NCI-H460 (cell line): ENCODE measurements at places on chromosomes 7 and 10.

GRCh38 chr7:19235680-19236079, 90.5 kb upstream of the FERD3L start:
- no peak for DNase-seq

GRCh38 chr7:69907720-69908119, 309.4 kb downstream of the AUTS2 start:
- DNase-seq, result no peak

- DNase-seq, result peak; percentile 60
Measured at GRCh38 chr7:17680943-17681351, 259.3 kb downstream of the SNX13 start.

DNA sequence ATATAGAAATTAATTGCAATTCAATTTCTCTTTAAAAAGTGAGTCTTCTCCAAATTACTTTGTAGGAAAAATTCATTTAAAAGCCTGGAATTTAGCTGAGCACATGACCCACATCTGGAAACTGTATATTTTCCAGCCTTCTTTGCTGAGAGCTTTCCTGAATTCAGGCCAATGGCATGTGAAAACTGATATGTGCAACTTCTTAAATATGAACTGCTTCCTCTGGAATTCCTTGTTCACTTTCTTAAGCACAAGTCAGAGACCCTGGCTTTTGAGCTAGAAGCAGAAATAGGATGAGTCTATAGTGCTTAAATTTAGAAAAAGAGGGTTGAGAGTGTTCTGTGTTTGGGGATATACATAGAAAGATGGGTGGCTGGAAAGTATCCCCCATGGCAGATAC, 365.1 kb upstream of the MTPN start:
- no peak for DNase-seq

DNA sequence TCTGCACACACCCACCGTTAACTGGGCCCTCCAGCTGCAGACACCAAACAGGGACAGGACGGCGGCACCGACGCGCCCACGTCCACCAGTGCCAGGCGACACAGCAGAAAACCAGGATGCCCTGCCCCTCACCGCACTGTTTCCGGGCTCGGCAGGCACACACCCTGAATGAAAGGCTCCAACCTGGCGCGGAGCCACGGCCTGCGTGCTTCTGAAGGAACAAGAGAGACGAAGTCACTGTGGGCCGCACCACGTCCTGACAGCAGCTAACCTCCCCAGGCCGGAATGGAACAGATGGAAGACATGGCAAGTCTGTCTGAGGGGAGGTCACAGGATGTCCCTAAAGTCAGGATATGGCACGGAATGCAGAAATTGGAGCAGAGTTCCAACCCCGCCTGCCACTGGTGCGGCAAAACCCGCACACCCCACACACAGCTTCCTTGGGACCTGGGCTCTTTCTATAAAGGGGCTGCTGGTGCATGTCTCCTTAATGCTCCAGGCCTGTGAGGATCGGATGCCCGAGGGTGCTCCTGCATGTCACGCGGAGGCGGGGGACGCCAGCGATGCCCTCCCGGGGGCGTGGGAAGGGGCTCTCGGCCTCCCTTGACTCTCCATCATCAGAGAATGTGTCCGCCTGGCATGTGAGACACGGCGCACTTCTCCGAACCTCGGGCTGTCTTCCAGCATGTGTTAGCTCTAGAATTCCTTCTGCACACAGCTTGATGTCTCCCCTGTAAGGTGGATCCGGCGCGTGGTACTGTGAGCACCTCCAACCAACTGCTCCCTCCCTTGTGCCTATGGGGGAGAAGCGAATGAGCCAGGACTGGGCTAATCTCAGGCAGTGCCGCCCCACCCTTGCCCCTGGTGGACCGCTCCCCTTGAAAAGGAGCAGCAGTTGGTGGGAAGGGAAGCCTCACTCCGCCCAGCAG, 3.9 kb upstream of the GPER1 start:
- DNase-seq, result no peak

DNA sequence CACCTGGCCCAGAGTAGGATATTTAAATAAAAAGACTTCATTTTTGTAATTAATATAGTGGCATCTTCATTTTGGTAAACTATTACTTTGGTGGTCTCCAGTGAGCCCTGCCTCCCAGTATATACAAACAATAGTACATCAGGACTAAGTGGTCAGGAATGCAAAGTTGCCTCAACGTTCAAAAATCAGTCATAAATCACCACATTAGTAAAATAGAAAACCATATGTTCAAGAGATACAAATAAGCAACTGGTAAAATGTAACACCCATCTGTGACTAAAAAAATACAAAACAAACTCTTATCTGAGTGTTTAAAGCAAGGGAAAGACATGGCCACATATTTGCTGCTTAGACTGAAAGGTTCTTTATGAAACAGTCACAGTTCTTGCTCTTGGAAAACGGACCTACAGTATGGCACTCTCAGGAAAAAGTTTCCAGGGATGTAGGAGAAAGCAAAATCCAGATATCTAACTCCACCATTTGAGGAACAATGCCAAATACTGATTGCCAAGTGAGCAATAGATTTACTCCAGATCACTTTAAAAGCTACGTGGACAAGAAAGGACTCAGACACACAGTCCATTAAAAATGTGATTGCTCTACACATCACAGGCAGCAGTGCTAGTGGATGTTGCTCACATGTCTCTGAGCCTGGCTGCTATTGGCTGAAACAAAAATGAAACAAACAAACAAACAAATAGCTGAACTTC, 15.1 kb upstream of the RHOBTB1 start:
- no peak for DNase-seq

- DNase-seq, result no peak
Measured at GRCh38 chr7:37395618-37396259, 52.9 kb downstream of the ELMO1 start.

GRCh38 chr10:18949391-18949790, 99.2 kb upstream of the MALRD1 start:
- no peak for DNase-seq

- DNase-seq, result no peak
Measured at GRCh38 chr10:24206334-24206733, 2.6 kb upstream of the KIAA1217 start.

DNA sequence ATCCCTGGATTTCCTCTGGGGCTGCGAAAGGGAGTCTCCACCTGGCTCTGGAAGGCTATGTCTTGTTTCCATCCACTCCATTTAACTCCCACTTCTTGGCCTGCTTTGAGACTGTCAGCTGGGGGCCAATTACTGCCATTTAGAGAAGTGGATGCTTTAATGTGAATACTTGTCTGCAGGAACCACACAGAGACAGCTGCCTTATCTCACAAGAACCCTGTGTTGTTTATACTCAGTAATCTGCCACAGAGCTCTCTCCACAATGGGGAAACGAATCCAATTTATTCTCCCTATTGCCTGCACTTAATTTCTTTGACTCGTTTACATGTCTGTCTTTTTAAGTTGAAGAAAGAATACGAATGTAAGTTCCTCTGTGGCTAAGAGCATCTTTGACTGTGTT, 787.0 kb upstream of the C7orf33 start:
- no peak for DNase-seq

GRCh38 chr7:69889338-69889975, 291.2 kb downstream of the AUTS2 start:
- DNase-seq, result no peak

DNA sequence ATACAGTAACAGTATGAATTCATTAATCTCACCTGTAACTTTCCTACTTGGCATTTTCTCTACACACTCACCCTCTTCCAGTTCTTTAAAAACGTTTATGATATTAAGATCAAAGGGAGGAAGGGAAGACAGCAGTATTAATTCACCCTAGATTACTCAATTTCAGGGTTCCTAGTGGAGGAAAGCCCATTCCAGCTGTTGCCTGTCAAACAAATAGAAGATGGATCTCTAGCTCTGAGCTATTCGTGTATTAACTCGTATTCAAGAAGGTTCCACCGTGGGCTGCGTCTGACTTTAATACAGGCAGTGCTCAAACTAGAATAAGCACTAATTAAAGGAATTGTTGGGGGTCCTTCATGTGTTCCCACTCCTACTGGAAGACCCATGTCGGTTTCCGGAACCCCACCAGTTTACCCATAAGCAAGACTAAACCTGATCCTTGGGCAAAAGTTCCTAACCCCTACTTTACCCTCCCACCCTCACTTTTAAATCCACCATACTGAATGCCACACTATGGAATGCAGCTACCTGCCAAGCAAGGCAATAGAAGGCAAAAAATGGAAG, 2.1 kb downstream of the NANOS1 start:
- no peak for DNase-seq

DNA sequence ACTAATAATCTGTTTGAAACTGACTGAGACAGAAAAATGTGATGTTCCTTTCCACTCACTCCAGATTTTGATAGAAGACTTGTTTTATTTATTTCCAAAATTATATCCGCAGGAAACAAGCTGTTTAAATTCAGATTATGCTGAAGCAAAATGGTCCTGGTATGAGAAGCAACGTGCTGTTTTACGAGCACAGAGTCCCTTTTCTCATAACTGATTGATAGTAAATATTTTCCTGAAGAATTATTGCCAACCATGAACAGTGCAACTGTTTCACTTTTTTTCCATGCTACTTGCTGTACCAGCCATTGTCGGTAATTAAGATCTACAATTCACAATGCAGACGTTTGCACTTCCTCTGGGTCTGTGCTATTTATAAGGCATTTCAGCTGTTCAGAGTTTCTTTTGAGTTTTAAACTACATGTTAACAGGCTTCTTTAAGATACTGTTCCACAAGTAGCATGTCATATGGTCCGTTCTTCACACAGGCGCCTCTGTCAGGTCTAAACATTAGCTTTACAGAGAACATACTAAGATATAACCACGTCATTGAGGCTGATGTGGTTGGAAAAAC, 103.8 kb downstream of the POLL start:
- no peak for DNase-seq

- no peak for DNase-seq
Measured at GRCh38 chr7:151348970-151349369, 7.4 kb downstream of the NUB1 start.
